WERI-Rb-1 (cell line): ENCODE measurements at places on chromosomes 13 and 19.
A peak's percentile ranks its signal among the peaks of the same experiment; 100 is the strongest.

- no peak for DNase-seq
Measured at GRCh38 chr19:814152-815078, 7.3 kb downstream of the PLPPR3 start.

DNA sequence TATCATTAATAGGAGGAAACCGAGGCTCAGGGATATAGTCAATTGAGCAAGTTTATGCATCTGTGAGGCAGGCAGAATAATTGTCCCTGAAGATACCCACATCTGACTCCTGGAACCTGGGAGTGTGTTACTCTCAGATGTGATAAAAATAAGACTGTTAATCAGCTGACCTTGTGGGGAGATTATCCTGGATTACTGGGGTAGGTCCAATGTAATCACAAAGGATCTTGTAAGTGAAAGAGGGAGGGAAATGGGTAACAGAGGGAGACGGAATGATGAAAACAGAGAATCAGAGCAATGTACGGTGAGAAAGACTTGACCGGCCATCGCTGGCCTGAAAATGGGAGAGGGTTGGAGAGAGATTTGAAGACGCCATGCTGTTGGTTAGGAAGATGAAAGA, 3.2 kb upstream of the EDDM13 start:
- peak; percentile 31 for DNase-seq

DNA sequence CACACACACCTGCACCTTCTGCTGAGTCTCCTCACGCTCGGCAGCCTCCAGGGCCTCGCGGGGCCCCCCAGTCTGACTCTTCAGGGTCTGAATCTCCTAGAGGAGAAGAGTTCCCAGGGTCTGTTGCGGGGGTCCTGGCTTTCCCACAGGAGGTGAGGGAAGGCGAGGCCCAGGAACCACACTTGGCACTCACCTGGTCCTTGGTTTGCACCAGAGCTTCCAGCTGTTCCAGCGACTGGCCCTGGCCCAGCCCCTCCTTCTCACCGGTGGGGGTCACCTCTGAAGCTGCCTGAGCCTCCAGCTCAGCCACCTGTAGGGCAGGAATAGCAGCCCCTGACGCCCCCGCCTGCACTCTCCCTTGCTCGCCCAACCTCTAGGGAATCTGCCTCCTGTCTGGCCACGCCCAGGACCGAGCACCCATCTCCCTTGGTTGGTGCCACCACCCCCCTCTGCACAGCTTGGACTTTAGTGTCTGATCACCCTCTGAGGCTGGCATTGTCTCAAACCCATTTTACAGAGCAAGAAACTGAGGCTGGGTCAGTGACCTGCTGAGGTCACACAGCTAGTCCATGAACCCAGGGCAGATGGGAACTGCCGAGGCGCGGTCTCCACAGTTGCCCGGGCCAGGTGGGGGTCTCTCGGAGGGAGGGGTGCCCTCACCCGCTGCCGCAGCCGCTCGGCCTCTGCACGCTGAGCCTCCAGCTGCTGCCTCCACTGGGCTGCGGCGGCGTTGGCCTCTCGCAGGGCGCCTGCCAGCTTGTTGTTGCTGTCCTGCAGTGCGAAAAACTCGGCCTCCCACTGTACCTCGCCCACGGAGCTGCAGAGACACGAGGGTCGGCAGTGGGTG, 9.5 kb downstream of the HOMER3 start:
- no peak for DNase-seq

GRCh38 chr19:1658150-1659083, 6.0 kb upstream of the TCF3 start:
- no peak for DNase-seq

- peak; percentile 50 for DNase-seq
Measured at GRCh38 chr13:47220453-47221140, 323.7 kb upstream of the HTR2A start.

DNA sequence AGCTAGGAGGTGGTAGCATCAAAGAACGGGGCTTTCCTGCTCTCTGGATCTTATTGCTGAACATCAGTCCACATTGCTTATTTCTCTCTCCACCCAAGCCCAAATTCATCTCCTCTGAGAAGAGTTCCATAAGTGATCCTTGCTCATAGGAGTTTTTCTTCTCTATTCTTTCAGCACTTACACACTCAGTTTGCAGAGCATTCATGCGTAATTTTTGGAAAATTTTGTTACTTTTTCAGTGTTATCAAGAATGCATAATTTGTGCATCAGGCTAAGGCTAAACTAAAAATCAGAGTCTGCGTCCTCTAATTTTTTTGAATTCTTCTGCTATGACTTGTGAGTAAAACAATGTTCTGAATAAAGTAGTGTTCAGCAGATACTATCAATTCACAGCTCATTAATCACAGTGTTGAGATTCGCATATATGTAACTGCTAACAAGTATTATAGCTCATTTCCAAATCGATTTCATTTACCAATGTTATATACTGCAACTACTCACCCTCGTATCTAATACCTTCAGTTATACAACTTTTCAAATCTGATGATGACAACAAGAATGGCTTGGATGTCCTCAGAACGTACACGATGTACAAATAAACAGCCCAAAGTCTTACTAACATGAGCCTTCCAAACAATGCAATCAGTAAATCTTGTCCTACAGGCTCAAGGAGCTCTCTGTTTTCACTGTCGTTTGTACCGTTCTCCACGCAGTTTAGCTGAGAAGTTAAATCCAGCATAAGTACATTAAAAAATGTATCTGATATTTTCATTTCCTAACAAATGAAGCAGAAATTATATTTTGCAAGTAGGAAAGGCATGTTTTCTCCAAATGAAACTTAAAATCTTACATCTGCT, 36.4 kb upstream of the STARD13 start:
- no peak for DNase-seq

DNA sequence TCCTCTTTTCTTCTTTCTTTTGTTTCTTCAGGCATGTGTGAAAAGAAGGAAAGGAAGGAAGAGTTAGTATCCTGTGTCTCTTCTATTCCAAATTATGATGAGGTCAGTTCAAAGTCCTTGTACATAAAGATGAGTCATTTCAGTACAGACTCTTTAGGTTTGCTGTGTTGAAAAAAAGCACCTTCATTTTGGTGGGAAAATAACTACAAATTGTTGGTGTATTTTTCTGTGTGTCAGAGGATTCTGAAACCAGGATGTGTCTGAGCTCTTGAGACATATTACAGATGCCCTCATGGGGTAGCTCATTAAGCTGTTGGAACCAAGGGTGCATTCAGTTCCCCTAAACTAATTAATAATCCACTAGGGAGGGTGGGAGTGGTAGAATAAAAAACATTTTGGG, 5.8 kb upstream of the HSPH1 start:
- DNase-seq: no peak

GRCh38 chr13:45481688-45482087, 16.9 kb downstream of the COG3 start:
- DNase-seq: no peak

- DNase-seq: no peak
Measured at GRCh38 chr13:51818781-51819511, 15.0 kb upstream of the DHRS12 start.

- no peak for DNase-seq
Measured at GRCh38 chr19:42343344-42344110, 18.1 kb downstream of the MEGF8 start.

GRCh38 chr13:70613295-70613694, 505.0 kb upstream of the KLHL1 start:
- no peak for DNase-seq

GRCh38 chr13:74329962-74330361, 195.8 kb upstream of the KLF12 start:
- DNase-seq: no peak

- peak; percentile 79 for DNase-seq
Measured at GRCh38 chr19:3949997-3950859, 17.4 kb downstream of the NMRK2 start.

- DNase-seq: no peak
Measured at GRCh38 chr19:4454747-4455718, 2.6 kb downstream of the UBXN6 start.

- no peak for DNase-seq
Measured at GRCh38 chr13:66087269-66087710, 1142.8 kb downstream of the PCDH9 start.

DNA sequence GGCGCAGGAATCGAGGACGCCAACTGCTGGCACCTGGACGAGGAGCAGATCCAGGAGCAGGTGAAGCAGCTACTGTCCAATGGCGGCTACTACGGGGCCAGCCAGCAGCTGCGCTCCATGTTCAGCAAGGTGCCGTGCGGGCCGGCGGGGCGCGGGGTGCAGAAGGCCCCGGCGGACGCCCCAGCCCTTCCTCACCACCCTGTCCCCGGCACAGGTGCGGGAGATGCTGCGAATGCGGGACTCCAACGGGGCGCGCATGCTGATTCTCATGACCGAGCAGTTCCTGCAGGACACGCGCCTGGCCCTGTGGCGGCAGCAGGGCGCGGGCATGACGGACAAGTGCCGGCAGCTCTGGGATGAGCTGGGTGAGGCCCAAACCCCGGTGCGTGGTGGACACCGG, 13.6 kb downstream of the ZSWIM4 start:
- no peak for DNase-seq

- DNase-seq: peak; percentile 83
Measured at GRCh38 chr13:113400621-113401451, 36.9 kb upstream of the GRTP1 start.

GRCh38 chr19:4066682-4067395, at the start of gene ZBTB7A:
TSS of gene ZBTB7A (minus strand) at chr19:4066899. CDS start at chr19:4055232, 11,667 bp downstream.
- peak; percentile 87 for DNase-seq

DNA sequence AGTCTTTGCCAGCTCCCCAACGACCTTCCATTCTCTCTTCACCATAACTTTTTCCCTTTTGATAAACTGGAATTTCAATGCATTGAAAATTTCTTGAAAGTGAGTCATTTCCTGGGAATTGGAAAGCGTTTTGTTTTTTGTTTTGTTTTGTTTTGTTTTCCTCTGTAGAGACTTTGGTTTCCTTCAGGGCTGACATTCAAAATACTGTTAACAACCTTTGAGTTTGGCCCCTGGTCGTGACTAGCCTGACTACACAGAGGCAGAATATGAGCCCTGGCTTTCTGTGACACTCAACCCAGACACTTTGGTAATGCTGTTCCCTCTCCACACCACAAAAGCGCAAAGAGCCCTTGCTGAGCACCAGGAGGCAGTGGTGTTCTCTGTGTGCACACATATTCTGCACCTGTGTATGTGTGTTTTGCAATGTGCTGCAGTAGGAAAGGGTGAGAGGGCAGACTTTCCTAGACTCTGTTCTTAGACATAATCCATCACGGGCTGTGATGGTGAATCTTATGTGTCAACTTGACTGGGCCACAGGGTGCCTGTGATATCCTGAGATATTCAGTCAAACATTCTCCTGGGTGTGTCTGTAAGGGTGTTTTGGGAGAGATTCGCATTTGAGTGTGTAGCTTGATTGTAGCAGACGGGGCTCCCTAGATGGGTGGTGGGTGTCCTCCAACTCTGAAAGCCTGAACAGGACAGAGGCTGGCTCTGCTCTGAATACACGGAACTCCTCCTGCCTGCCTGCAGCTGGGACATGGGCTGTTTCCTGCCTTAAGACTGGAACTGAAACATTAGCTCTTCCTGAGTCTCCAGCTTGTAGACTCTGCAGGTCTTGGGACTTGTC, 29.5 kb upstream of the ANKRD10 start:
- DNase-seq: peak; percentile 41

DNA sequence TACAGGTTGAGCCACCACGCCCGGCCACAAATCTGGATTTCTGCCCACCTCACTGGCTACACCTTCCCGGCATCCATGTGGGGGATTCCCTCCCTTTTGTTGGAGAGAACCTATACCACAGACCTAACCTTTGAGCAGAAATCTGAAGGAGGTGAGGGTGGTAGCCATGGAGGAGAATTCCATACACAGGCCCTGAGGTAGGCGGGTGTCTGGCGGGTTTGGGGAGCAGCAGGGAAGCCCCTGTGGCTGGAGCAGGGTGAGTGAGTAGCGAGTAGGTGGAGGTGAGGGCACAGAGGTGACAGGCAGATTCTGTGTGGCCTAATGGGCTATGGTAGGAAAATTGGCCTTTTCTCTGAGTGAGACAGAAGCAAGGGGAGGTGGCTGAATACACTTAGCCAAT, 10.6 kb downstream of the EIF3K start:
- DNase-seq: no peak

- DNase-seq: no peak
Measured at GRCh38 chr19:16051254-16052025, 24.9 kb upstream of the TPM4 start.

DNA sequence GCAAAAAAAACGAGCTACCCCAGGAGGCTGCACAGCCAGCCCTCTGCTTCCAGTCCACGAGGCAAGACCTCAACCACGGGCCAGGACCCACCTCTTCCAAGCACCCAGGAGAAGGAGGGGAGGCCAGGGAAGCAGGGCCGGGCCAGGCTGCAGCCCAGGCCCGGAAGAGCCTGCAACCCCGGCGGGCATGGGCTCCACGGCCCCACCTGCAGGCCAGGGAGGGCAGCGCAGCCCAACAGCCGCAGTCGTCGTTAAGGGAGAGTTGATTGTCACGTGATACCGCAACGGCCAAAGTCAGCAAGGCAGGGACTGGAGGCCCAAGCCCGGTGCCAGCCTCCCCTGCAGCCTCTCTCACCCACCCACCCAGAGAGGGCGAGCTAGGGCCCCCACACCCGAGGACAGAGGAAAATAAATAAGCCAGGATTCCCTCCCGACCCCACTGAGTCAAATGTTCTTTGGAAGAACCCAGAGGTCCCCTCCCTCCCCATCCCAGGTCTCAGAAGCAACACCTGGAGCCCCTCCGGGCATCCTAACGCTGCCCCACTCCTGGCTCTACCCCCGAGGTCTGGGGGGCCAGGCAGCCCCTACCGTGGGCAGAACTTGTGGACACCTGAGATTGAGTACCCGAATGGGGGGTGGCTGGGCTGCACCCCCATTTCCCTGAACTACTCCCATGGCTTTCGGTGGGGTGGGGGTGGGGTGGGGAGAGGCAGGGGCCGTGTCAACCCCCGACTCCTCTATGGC, 5.2 kb upstream of the REXO1 start:
- DNase-seq: peak; percentile 88

DNA sequence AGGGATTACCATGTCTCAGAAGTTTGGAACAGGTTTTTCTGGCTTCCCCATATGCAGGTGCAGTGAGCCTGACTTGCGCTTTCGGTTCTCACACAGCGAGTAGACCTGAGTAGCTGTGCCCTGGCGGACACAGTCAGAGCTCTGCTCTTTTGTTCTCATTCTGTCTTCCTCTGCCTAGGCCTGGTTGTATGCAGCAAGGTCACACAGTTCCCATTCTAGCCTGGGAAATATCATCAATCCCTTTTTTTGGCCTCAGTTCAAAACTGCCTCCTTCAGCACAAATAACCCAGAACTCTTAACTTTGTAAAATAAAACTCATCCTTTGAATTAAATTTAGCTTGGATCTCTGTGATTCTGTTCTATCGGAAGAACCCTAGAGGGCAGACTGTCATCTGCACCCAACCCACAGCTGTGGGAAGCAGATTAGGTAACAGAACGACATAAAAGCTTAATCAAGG, 10.2 kb downstream of the OXGR1 start:
- no peak for DNase-seq

GRCh38 chr19:5243878-5244277, 96.7 kb downstream of the PTPRS start:
- DNase-seq: no peak

DNA sequence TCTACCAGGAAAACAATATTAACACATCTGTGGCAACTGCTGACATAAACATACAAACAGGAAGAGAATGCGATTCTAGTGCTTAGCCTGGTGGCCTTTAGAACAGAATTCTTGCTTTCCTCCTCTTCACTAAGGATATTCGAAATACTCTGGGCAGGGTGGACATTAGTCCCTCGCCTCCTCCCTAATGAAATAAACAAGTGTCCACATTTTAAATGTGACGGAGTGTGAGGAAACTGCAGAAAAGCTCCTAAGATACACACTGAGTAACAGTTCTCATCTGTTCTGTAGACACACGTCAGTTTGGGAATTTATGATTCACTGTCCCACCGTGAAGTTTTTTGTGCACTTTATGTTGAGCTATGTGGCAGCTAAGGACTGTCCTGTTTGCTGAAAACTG, 639 bp downstream of the STARD13 start:
- no peak for DNase-seq

GRCh38 chr13:62320129-62321108, 904.8 kb upstream of the PCDH20 start:
- no peak for DNase-seq
